Activated T-helper 2 cell treated with anti-CD3 and anti-CD28 coated beads, Interferon-gamma antibody, Interleukin-2, Interleukin-4, amounts not matched to agents 10 μg/mL and 5 μg/mL and 100 μg/mL, durations not matched to agents 14 hours and 24 hours and 36 hours (primary cell): ENCODE measurements at places on chromosomes 16 and 17. TPM values are rescaled to one million over a fixed set of nuclear protein-coding genes. Genes with fewer than 3 reads are reported as not detected.

The PYY gene
- 0.18 TPM in 1 of 2 replicates, not detected in the other for total RNA-seq

The IRX5 gene
- total RNA-seq = 0.34 and 0.57 TPM in 2 replicates

The PNMT gene
- total RNA-seq = not detected in 2 replicates

DNA sequence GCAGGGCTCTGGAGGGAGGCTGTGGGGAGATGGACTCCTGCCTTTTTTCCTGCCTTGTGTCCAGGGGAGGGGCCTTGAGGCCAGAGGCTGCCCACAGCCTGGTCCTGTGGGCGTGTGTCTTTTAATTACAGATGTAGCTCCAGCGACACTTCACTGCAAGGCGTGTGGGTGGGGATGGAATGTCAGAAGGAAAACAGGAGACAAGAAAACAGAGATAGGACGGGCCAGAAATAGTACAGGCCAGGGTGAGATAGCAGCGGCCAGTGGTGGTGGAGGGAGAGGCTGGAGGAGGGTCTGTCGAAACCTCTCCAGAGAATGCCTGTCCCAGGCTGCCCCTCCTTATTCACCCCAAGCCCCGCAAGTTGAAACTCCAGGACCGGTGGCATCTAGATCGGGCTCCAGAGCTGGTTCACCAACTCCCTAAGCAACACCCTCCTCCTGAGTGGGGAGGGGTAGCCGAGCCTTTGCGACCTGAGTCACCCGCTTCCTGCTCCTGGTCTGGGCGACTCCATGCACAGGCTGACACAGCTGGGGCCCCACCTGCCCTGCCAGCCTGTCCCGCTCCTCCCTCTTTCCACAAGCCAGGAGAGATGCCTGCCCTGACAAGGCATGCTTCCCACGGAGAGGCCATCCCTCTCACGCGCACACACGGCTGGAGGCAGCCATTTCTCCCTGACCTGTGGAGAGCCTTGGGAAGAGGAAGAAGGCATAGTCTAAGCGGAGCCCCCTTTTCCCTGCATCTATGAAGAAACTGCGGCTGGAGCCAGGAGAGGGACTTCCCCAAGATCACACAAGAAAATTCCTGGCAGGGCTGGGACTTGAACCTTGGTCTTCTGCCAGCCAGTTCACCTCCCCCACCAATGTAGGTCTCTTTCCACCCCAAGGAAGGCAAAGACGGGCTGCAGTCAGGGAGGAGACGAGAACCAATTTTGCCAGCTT is 6.6 kb upstream of the JUP start:
- DNase-seq = no peak
- no peaks in the 10 kb centered on the region for H3K36me3 ChIP-seq
- H3K4me3 ChIP-seq = no peak overlapping the region
- peaks cover 3% of the 10 kb centered on the region for H3K4me1 ChIP-seq

- DNase-seq = no peak
- H3K4me1 ChIP-seq = peaks cover 6% of the 10 kb centered on the region
- H3K27me3 ChIP-seq = no peaks in the 10 kb centered on the region
- no peak overlapping the region for H3K27ac ChIP-seq
- no peaks in the 10 kb centered on the region for H3K36me3 ChIP-seq
These were observed 23.4 kb upstream of the SEC14L1 start for GRCh38 chr17:77117415-77117814.
